ENCODE measurements at places on chromosomes 2 and 18.

GRCh38 chr2:62326735-62327134 is 130.8 kb downstream of the B3GNT2 start:
- DNase-seq = no peak

DNA sequence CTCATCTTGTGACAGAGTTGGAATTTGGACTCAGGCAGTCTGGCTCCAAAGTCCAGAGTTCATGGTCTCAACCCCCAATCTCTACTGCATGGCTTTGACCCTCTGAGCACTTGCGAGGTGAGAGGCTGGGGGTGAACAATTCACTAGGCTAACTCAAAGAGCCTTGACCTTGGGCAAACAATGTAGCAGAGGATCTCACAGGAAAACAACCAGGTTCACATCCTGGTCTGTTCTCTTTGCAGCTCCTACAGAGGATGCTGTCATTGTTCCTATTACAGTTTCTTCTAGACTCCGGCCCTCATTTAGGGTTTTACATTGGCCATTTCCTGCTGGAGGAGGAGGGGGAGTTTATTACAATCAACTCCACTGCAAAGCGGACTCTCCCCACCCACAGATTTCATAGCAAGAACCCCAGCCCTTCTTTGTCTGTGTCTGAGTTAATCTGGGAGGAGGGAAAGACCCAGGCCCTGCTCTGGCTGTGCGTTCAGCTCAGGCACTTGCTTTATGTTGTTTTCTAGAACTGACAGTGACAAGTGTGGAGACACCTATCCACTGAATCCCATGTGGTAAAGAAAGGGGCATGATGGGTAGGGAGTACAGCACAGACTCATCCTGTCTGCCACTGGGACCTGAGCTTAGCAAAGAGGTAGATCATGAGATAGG is 101.6 kb downstream of the LBH start:
- no peak for DNase-seq

GRCh38 chr2:219250049-219250781 is 2.8 kb upstream of the TUBA4B start:
- no peak for DNase-seq

- DNase-seq = no peak
Observed at GRCh38 chr2:82098617-82099016, 1794.1 kb upstream of the LRRTM1 start.

GRCh38 chr18:57806978-57807285 is 3.8 kb upstream of the ATP8B1 start:
- peak; percentile 49 for DNase-seq

GRCh38 chr18:32439802-32440201 is 30.9 kb downstream of the GAREM1 start:
- no peak for DNase-seq

GRCh38 chr2:193806088-193806774 is 1611.5 kb upstream of the TMEFF2 start:
- no peak for DNase-seq

- DNase-seq = no peak
Observed at GRCh38 chr2:112004253-112004645, 50.8 kb upstream of the TMEM87B start.

GRCh38 chr2:157233506-157233905 is 24.0 kb upstream of the GALNT5 start:
- peak; percentile 58 for DNase-seq

- no peak for DNase-seq
Observed at GRCh38 chr2:27148801-27149439, at the start of gene TCF23. Gene TCF23 (plus strand): TSS chr2:27149004. CDS start chr2:27149134, 130 bp downstream.

DNA sequence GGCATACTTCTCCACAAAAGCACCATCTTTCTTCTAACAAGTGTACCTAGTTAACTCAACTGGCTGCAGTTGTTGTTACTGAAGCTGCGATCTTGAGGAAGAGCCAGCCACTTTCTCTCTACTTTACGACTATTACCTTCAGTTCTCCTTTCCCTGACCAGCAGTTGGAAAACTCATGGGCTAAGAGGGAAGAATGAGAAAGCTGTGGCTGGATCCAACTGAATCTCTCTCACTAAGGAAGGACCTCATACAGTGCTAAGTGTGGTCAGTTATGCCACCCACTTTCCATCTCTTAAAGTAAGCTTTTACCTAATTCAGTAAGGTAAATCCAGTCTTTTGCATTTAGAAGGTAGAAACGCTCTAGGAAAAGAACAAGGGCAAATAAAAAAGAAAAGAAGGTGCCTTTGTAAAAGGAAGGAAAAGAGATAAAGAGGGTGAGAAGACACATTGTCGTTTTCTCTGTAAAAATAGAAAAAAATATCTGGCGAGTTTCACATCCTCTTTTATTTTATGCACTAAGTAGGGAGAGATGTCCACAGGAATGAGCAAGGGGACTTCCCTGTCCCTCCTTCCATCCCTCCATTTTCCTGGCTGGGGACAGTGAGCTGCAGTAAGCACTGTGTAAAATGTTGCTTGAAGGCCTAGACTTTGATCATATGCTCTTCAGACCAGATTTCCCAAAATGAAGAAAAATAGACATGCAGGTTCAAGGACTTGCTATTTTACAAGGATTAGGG is 73.4 kb downstream of the PLEKHM3 start:
- no peak for DNase-seq

GRCh38 chr18:65477455-65477854 is 273.4 kb upstream of the CDH7 start:
- no peak for DNase-seq

- DNase-seq = no peak
Observed at GRCh38 chr2:62303788-62304187, 107.9 kb downstream of the B3GNT2 start.

DNA sequence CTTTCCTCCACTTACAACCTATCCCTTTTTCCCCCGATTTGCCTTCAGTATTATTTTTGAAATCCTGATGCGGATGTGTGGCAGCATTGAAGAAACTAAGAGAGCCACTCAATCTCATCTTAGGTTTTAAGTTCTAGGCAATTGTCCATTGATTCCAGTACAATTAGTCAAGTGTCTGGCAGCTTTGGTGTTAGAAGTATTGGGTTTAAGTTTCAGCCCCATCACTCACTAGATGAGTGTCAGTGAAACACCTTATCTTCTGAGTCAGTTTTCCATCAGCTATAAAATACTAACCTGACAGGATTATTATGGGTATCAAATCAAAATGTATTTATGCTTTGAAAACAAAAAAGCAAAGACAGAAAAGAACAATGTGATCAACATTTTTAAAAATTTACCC is 16.8 kb upstream of the CUL3 start:
- DNase-seq = no peak

DNA sequence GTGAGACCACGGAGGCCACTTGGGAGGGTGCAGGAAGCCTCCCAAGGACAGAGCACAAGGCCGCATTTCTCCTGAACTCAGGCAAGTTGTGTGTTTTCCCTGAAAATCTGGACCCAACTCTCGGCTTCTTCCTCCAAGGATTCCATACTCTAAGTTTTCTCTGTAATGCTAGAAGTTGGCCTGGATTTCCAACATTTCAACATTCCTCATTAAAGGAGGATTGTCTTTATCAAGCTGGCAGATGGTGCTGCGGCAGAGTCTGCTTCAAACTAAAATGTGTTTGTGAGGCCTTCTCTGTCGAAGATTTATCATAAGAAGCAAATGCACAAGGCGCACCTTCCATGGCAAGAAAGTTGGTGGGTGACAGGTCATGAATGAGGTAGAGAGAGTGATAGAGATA is 94.4 kb upstream of the SATB2 start:
- DNase-seq = no peak

- DNase-seq = no peak
Observed at GRCh38 chr2:3849213-3849612, 145.8 kb downstream of the DCDC2C start.

- no peak for DNase-seq
Observed at GRCh38 chr2:43622931-43623451, 14.1 kb upstream of the PLEKHH2 start.

GRCh38 chr2:36376992-36377738 is 21.6 kb downstream of the CRIM1 start:
- no peak for DNase-seq

GRCh38 chr2:50408936-50409335 is 623.0 kb downstream of the NRXN1 start:
- DNase-seq = no peak

GRCh38 chr2:19187323-19188020 is 171.0 kb downstream of the OSR1 start:
- DNase-seq = peak; percentile 39

GRCh38 chr2:169082995-169083394 is 13.6 kb downstream of the DHRS9 start:
- no peak for DNase-seq

- no peak for DNase-seq
Observed at GRCh38 chr2:74441170-74441689, 507 bp downstream of the RTKN start.

DNA sequence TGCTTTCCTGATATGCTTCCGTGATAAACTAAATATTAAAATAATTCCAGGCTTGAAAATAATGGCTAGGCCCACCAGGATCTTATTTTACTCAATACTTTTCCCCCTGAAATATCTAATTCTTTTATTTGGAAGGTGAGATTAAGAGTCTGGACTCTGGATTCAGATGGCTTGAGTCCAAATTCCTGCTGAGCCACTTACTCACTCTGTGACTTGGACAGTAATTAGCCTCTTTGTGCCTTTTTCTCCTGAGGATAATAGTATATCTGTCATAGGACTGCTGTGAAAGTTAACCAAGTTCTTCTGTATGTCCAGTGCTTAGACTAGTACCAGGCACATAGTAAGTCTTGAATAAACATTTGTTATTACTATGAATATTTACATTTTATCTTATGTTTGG is 127.3 kb upstream of the ERBB4 start:
- no peak for DNase-seq

DNA sequence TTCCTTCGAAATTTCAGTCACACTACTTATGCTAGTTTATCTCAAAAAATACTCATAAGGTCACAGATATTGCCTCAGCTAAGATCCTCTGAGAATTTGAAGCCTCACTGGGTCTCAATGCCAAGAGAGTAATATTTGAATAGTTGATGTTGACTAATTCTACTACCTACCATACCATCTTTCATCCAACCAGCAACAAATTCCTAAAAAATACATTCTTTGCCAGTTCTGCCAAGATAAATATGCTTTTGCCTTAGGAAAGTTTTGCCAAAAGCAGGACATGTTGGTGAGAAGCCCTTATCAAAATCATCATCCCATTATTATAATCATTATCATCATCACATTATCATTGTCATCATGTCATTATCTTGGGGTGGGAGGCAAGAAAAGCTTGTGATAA is 544.6 kb upstream of the ZEB2 start:
- DNase-seq = no peak

- DNase-seq = peak; percentile 71
Observed at GRCh38 chr2:144426981-144427479, 92.9 kb downstream of the ZEB2 start.

DNA sequence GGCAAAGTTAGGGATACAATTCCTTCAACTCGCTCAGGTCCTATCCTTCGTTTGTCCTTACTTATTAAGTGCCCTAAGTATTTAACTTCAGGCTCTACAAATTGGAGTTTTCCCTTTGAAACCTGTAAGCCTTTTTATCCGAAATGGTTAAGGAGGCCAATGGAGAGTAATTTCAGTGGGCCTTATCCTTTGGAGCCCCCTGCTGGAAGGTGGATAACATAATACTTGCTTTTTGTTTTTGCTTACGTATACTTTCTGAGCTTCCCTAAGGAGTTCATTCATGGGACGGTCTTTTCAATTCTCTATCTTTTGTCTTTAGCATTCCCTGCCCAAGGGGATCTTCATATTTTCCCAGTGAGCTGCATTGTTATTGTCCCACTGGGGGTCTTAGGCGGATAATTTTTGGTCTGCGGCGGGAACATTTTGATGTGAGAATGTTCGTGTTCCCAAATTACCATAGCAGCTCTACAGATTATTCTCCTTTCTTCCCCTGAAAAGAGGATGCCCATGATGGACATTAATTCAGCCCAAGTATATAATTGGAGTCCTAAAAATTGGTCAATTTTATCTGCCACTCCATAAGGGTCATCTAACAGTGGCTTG is 34.4 kb upstream of the TRAPPC8 start:
- DNase-seq = peak; percentile 23

- no peak for DNase-seq
Observed at GRCh38 chr2:19132967-19133366, 225.5 kb downstream of the OSR1 start.

GRCh38 chr2:31660812-31661335 is 80.1 kb upstream of the SRD5A2 start:
- DNase-seq = no peak

- DNase-seq = peak; percentile 47
Observed at GRCh38 chr18:74116633-74117554, 30.7 kb downstream of the FBXO15 start.

DNA sequence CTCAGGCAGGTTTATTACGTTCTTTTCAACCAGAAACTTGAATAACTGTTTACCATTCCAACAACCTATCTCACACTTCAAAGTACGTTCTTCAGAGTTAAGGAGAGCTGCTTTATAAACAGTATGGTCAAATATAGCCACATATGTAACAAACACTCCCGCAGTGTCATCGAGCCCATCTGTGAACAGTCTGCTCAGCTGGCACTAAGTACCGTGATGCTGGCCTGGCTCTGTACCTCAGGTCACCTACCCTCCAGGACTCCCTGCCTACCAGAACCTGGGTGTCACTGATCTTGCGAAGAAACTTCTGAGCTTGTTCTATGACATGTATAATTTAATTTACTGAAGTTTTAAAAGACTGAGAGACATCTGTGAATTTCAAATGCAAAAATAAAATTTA is 71.4 kb downstream of the SEPTIN10 start:
- no peak for DNase-seq

DNA sequence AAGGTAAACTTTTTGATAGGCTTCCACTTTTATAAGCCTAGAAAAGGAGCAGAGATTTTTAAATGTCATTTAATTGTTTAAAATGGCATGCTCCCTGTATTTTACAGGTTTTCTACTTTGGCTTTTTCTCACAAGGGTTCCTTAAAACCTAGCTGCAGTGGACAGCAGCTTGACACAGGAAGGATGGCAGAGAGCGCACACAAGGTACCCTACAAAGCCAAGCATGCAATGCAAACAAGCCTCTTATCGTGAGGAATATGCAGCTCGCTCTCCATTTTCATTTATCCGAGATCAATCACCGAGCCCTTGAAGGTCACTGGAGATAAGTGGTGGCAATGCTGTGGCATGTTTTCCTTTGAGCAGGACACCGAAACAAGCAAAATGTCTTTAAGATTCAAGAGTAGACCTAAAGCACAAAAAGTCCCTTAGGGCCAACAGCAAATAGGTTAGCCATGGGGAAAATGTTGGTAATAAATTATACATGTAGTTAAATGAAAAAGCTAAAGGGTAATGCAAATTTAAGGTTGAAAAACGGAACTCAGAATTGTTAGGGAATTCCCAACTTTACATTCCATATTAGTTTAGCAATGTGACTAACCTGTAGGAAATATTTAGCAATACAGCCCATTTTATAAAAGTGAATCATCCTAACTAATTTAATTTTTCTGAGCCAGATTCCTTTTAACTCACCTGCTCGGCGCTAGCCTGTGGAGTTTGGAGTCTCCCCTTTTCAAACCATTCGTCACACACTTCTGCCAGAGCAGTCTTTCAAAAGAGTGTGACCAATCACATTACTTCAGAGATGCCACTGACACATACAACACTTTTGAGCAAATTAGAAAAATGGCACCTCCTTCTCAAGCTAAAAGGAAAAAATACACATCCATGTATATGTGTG is 337.9 kb upstream of the PKDCC start:
- no peak for DNase-seq

GRCh38 chr2:141601511-141602152 is 529.2 kb downstream of the LRP1B start:
- DNase-seq = no peak

GRCh38 chr2:140918426-140918825 is 1212.4 kb downstream of the LRP1B start:
- no peak for DNase-seq
